ENCODE measurements at places on chromosomes 16 and 17.
A peak's percentile ranks its signal among the peaks of the same experiment; 100 is the strongest.

GRCh38 chr16:83967838-83968305 lies at the start of gene NECAB2:
Gene NECAB2, plus strand, starts transcription at chr16:83968244. Its CDS starts 405 bp downstream, at chr16:83968649.
- DNase-seq: no peak
- H3K4me1 ChIP-seq: no peaks in the 10 kb centered on the region
- H3K4me3 ChIP-seq: no peak within 1 kb of the TSS
- H3K27me3 ChIP-seq: peaks cover 8% of the 10 kb centered on the region
- no peak within 1 kb of the TSS for H3K27ac ChIP-seq
- H3K36me3 ChIP-seq: no peaks in the 10 kb centered on the region

GRCh38 chr17:76390003-76390421 lies 5.6 kb downstream of the SPHK1 start:
- no peak overlapping the region for H3K27ac ChIP-seq
- H3K4me3 ChIP-seq: no peak overlapping the region
- no peak for DNase-seq
- H3K27me3 ChIP-seq: peaks cover 2% of the 10 kb centered on the region
- H3K36me3 ChIP-seq: peaks cover 2% of the 10 kb centered on the region

DNA sequence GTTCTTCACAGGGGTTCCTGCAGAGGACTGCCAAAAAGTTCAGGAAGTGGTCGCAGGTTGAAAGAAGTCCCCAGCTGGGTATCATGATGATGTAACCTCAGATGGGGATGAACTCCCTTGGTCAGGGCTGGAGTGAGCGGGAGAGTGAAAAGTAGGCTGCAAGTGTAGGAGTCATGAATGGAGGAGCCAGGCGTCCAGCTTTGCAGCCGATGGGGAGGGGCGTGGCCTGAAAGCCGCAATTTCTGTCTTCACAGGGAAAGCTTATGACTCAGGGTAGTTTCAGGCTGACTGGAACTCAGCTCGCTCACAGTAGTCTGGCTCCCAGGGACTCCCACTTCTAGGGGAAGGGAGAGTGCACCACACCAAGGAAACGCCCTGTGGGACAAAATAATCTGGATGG lies 70.0 kb upstream of the HS3ST3A1 start:
- DNase-seq: no peak
- no peak overlapping the region for H3K27ac ChIP-seq
- H3K27me3 ChIP-seq: no peaks in the 10 kb centered on the region
- no peaks in the 10 kb centered on the region for H3K36me3 ChIP-seq
- no peak overlapping the region for H3K4me3 ChIP-seq

- peaks cover 19% of the 10 kb centered on the region for H3K36me3 ChIP-seq
- no peak overlapping the region for H3K27ac ChIP-seq
- no peak overlapping the region for H3K4me3 ChIP-seq
- peak; percentile 52 for DNase-seq
- peaks cover 92% of the 10 kb centered on the region for H3K4me1 ChIP-seq
- H3K27me3 ChIP-seq: no peaks in the 10 kb centered on the region
Observed at GRCh38 chr17:77476931-77477805, 336.4 kb downstream of the SEC14L1 start.

DNA sequence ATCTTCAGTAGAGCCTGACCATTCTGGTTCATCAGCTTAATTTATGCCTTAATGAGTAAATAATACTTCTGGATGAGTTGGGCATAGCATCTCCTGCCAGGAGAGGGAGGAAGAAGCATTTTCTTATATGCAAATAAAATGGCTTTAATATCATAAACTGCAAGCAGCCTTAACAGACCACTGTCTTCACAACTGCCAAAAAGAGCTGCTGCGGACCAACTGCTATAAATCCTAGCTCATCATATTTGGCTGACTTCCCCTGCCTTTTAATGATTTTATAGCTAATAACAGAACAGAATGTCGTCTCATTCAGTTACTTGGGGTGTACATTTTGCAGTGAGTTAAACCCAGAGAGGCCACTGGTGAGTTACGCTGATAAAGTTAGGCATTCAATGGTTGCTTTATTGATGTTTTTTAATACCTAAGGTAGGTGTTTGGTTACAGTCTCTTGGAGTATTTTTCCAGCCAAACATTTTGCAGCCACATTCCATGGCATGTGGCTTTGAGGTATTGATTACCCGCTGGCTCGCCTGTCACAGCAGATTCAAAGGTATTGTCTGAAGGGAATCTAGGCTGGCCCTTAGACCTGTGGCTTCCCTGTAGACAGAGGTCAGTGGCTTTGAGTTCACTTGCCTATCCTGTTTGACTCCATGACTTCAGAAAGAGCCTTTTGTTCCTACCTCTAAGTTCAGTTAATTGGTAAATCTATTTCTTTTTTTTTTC lies 16.4 kb downstream of the FAM20A start:
- no peak overlapping the region for H3K27ac ChIP-seq
- H3K4me3 ChIP-seq: no peak overlapping the region
- no peaks in the 10 kb centered on the region for H3K36me3 ChIP-seq
- H3K27me3 ChIP-seq: peaks cover 3% of the 10 kb centered on the region
- no peaks in the 10 kb centered on the region for H3K4me1 ChIP-seq
- DNase-seq: no peak

- H3K4me3 ChIP-seq: no peak overlapping the region
- DNase-seq: no peak
- H3K4me1 ChIP-seq: peaks cover 21% of the 10 kb centered on the region
- H3K27me3 ChIP-seq: no peaks in the 10 kb centered on the region
Observed at GRCh38 chr17:40058186-40058784, 4.1 kb upstream of the MED24 start.

- H3K4me3 ChIP-seq: no peak overlapping the region
- no peak overlapping the region for H3K27ac ChIP-seq
- no peaks in the 10 kb centered on the region for H3K27me3 ChIP-seq
- H3K36me3 ChIP-seq: no peaks in the 10 kb centered on the region
Observed at GRCh38 chr17:73747221-73748002, 103.2 kb upstream of the SDK2 start.

GRCh38 chr16:60217787-60218186 lies 1483.7 kb upstream of the GOT2 start:
- H3K4me3 ChIP-seq: no peak overlapping the region
- no peak overlapping the region for H3K27ac ChIP-seq
- no peak for DNase-seq
- H3K36me3 ChIP-seq: no peaks in the 10 kb centered on the region
- no peaks in the 10 kb centered on the region for H3K27me3 ChIP-seq
- H3K4me1 ChIP-seq: no peaks in the 10 kb centered on the region

DNA sequence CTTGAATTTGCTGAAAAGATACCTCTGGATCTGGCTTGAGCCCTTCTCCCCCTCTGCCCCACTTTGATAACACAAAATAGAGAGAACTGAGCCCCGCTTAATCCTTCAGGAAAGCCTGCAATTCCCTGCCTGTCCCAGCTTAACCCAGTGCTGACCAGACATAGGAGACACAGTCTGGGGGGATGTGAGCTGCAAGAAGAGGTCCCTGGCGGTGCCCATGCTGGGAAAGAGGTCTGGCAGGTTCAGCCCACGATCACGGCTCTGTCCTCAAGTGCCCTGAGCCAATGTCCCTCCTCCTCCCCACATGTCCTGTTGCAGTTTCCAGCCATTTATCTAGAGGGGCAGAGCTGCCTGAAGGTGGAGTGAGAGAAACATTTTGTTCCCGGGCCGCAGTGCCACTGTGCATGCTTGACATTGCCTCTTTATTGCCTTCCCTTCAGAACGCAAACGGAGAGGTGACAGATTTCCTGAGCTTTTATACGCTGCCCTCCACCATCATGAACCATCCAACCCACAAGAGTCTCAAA lies 29.0 kb downstream of the PLCD3 start:
- H3K4me3 ChIP-seq: no peak overlapping the region
- no peaks in the 10 kb centered on the region for H3K27me3 ChIP-seq
- no peaks in the 10 kb centered on the region for H3K4me1 ChIP-seq
- DNase-seq: no peak
- H3K27ac ChIP-seq: no peak overlapping the region

GRCh38 chr17:64297467-64298088 lies 34.5 kb upstream of the TEX2 start:
- no peak overlapping the region for H3K27ac ChIP-seq
- no peak overlapping the region for H3K4me3 ChIP-seq
- H3K27me3 ChIP-seq: no peaks in the 10 kb centered on the region
- H3K4me1 ChIP-seq: no peaks in the 10 kb centered on the region
- DNase-seq: no peak

- DNase-seq: peak; percentile 5
- H3K36me3 ChIP-seq: no peaks in the 10 kb centered on the region
- H3K27me3 ChIP-seq: no peaks in the 10 kb centered on the region
- no peak overlapping the region for H3K27ac ChIP-seq
Observed at GRCh38 chr16:72474501-72475123, 302.7 kb upstream of the PMFBP1 start.

GRCh38 chr16:66205287-66206231 lies 160.9 kb upstream of the CDH5 start:
- no peaks in the 10 kb centered on the region for H3K27me3 ChIP-seq
- H3K36me3 ChIP-seq: no peaks in the 10 kb centered on the region
- no peak overlapping the region for H3K27ac ChIP-seq

DNA sequence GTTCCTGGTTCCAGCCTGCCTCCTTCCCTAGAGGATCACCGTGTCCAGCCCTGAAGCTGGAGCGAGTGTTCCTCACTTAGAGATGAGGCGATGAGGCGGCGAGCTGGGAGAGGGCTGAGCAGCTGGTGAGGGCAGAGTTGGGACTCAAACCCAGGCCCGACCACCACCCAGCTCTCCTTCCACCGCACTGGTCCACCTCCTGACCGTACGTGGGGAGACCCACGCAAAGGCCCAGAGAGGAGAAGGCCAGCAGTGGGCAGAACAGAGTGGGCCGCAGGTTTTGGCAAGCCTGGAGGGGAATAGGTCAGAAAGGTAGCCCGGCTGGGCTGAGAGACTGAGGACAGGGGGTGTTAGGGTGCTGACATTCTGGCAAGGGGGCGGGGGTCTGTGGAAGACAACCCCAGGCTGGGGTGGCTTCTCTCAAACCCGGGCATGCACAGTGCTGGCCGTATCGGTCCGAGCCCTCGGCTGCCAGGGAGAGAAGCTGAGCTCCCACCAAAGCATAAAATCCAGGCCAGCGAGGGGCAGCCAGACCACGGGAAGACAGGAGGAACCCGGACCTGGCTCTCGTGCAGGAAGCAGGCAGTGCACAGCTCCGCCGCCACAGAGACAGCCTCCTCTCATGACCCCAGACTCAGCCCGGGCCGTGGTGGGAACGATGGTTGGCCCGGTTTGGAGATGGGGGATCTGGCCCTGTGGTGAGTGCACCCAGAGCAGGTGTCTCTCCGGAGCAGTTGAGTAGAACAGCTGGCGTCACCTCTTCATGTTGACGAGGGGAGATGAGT lies 24.9 kb downstream of the MLYCD start:
- peaks cover 17% of the 10 kb centered on the region for H3K4me1 ChIP-seq
- no peak overlapping the region for H3K4me3 ChIP-seq
- H3K36me3 ChIP-seq: peaks cover 11% of the 10 kb centered on the region
- no peak overlapping the region for H3K27ac ChIP-seq
- DNase-seq: no peak
- H3K27me3 ChIP-seq: no peaks in the 10 kb centered on the region

DNA sequence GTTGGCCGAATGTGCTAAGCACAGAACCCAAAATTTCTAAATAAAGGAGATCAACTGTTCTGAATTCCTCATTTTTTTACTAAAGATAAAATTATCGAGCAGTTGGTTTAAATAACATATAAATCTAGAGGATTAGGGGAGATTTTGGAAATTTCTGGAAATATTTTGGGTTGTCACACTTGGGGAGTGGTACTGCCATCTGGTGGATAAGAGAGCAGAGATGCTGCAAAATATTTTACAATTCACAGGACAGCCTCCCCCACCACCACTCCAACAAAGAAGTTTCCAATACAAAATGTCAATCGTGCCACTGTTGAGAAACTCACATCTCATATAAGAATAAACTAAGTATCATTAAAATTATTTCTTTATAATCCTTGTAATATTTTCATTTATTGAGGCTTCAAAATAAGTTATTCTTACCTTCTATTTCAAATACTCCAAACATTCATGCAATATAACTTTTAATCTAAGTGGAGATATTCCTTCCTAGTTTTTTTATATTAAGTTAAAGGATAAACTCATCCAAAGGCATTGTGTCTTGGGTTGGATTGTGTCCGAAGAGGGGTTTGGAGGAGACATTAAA lies 17.0 kb upstream of the ABCA8 start:
- no peak overlapping the region for H3K4me3 ChIP-seq
- no peaks in the 10 kb centered on the region for H3K36me3 ChIP-seq
- H3K27me3 ChIP-seq: no peaks in the 10 kb centered on the region
- no peaks in the 10 kb centered on the region for H3K4me1 ChIP-seq

GRCh38 chr16:46783800-46784199 lies 35.7 kb upstream of the MYLK3 start:
- H3K36me3 ChIP-seq: no peaks in the 10 kb centered on the region
- no peak overlapping the region for H3K4me3 ChIP-seq
- DNase-seq: no peak
- H3K4me1 ChIP-seq: peaks cover 4% of the 10 kb centered on the region
- no peak overlapping the region for H3K27ac ChIP-seq
- no peaks in the 10 kb centered on the region for H3K27me3 ChIP-seq

DNA sequence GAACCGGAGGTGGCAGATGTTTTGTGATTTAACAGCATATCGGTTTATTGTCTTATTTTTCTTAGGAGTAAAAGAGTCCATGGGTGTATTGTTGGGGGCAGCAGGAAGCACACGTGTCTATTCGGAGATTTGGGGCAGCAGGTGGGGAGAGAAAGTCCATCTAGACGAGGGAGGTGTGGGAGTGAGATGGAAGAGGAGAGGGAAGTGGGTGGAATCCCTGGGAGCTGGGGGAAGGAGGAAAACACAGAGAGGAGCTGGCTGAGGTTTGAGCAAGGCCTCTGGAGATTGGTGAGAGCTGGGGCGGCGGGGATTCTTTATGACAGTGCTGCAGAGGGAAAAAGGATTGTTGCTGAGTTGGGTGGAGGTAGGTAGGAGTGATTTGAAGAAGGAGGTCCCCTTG lies 72.1 kb downstream of the PRKCB start:
- peaks cover 20% of the 10 kb centered on the region for H3K4me1 ChIP-seq
- DNase-seq: no peak
- H3K27me3 ChIP-seq: no peaks in the 10 kb centered on the region
- H3K36me3 ChIP-seq: no peaks in the 10 kb centered on the region
- H3K4me3 ChIP-seq: no peak overlapping the region

DNA sequence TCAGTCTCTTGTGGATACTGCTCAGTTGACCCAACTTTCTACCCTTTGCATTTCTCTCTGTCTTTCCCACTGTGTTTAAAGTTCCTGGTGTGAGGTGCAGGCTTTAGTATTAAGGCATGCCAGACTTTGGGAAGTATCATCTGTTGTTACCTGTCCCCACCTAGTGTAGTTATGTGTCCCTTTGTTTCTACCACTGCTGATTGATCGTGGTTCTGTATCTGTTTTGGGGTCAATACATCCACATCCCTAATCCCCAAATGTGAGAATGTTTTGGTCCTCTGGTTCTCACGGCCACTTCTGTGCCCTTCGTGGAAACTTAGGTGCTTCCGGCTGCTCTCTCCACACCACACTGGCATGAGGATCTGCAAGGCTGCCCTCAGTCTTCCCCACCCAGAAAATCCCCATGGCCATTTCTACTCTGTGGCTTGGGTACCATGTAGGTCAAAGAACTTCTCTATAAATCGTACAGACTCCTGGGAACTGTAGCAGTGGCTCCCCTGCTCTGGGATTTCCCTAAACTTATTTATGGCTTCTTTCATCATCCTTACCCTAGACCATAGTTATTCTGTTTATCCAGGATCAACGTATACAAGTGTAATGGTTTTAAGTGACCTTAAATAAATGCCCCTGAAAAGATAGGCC lies 443.2 kb downstream of the XYLT1 start:
- no peaks in the 10 kb centered on the region for H3K27me3 ChIP-seq
- peaks cover 21% of the 10 kb centered on the region for H3K4me1 ChIP-seq
- peak overlapping the region; percentile 6 for H3K27ac ChIP-seq
- no peak for DNase-seq
- H3K36me3 ChIP-seq: no peaks in the 10 kb centered on the region

GRCh38 chr16:8798174-8798527 lies 512 bp downstream of the PMM2 start:
- no peaks in the 10 kb centered on the region for H3K27me3 ChIP-seq
- peaks cover 9% of the 10 kb centered on the region for H3K36me3 ChIP-seq
- peaks cover 20% of the 10 kb centered on the region for H3K4me1 ChIP-seq
- DNase-seq: no peak

Data from natural killer cell (primary cell).